ENCODE measurements at places on chromosomes 12 and 14.

GRCh38 chr14:67225523-67225922 lies 15.7 kb upstream of the PALS1 start:
- DNase-seq, result no peak

DNA sequence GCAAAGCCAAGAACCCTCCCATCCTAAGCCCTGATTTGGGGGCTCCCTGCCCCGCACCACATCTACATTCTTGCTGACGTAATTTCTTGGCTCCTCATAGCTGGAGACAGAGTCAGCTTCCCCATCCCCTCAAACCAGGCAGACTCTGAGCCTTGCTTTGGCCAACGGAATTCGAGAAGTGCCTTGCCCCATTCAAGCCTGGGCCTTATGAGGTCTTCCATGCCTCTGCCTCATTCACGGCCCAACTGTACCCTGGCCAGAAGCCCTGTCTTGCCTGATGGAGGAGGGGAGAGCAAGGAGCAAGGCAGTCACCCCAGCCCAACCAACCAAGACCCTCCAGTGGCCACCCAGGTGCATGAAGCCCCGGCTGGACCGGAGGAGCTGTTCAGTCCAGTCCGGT lies 164.1 kb downstream of the PIWIL1 start:
- DNase-seq, result no peak

DNA sequence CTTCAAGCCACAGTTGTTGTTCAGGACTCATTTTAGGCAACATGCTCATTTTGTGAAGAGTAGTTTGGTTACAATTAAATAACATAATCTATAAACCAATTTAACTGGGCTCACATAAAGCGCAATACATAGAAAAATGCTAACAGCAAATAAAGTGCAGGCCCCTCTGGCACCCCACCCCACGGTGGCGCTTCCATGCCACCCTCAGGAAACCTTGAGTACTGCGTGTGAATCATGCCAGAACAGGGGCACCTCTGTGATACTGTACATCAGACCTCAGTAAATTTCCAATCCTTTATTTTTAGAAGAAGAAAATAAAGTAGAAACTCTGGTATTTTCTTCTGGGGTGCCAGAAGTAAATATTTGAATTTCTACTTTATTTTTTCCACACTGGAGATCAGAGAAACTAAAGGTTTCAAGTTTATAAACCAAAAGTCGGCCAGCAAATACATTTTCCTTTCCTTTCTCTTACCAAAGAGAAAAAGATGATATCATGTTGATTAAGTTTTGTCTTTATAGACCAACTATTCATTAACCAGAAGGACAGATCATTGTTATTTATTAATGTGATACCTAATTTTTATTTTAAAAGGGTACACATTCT lies 316.8 kb downstream of the PAWR start:
- DNase-seq, result no peak

- DNase-seq, result no peak
Measured at GRCh38 chr14:99649219-99649618, 4.3 kb downstream of the HHIPL1 start.

GRCh38 chr12:89351489-89352241 lies 636 bp downstream of the DUSP6 start:
- peak; percentile 17 for DNase-seq

GRCh38 chr12:583251-583869 lies 79.9 kb downstream of the NINJ2 start:
- no peak for DNase-seq

DNA sequence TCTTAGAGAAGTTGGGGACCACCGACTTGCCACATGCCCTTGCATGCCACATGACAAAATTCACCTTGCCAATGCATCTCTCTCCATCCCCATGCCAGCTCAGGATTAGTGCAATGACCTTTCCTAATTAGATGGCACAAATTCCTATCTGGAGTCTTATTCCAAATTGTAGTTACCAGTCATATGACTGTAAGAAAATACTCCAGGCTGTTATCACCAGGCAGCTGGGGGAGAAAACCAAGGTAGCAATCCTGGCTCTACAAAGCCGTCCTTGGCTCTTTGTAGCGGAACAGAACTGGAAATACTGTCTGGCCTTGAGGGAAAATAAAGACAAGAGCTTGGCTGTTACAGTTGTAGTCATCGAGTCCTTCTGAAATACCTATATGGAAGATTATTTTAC lies 208.5 kb upstream of the DIO2 start:
- no peak for DNase-seq

DNA sequence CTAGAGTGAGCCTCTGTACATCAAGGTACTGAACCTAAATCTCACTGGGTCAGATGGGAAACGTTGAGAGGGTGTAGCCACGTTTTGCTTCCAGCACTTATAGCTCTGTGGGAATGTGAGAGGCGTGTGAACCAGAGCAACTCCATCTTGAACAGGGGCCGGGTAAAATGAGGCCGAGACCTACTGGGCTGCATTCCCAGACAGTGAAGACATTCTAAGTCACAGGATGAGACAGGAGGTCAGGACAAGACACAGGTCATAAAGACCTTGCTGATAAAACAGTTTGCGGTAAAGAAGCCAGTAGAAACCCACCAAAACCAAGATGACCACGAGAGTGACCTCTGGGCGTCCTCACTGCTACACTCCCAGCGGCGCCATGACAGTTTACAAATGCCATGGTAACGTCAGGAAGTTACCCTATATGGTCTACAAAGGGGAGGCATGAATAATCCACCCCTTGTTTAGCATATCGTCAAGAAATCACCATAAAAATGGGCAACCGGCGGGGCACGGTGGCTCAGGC lies 63.4 kb upstream of the NCOR2 start:
- no peak for DNase-seq

GRCh38 chr12:60168441-60168840 lies 572.6 kb downstream of the SLC16A7 start:
- no peak for DNase-seq

GRCh38 chr14:92254786-92255185 lies 68.2 kb upstream of the SLC24A4 start:
- no peak for DNase-seq

- no peak for DNase-seq
Measured at GRCh38 chr14:47675466-47676314, at the start of gene MDGA2. MDGA2 (minus strand) TSS chr14:47675605.

DNA sequence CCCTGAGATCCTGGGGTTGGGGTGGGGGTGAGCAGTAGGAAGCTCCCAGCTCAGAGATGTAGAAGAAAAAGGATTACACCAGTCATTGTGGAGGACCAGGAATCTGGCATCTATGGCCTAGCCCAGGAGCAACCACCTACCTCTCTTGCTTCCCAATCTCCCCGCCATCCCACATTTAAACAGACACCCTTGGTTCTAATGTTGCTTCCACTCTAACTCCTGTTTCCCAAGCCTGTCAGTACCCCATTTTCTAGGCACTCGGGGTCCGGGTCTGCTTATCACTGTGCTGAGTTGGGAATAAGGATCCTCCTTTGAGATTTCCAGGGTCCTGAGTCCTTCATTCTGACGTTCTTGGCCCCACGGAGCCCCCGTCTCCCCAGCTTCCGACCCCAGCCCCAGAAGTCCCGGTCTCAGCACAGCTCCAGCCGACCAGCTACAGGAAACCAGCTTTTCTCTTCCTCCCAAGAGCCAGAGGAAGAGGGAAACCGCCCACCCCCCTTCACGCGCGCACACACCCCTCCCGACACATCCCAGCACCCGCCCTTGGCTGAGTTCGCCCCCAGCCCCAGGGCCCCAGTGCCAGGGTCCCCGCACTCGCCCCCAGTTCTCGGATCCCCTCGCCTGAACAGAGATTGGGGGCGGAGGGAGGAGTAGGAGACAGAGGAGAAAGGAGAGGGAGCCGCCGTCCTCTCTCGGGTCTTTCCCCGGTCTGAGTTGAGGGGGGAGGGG lies 1.2 kb downstream of the ITGA5 start:
- DNase-seq, result no peak

- no peak for DNase-seq
Measured at GRCh38 chr12:79927772-79928474, 7.0 kb downstream of the PPP1R12A start.

- DNase-seq, result no peak
Measured at GRCh38 chr14:101561145-101561896, at the start of gene DIO3. DIO3 (plus strand) TSS chr14:101561495.

DNA sequence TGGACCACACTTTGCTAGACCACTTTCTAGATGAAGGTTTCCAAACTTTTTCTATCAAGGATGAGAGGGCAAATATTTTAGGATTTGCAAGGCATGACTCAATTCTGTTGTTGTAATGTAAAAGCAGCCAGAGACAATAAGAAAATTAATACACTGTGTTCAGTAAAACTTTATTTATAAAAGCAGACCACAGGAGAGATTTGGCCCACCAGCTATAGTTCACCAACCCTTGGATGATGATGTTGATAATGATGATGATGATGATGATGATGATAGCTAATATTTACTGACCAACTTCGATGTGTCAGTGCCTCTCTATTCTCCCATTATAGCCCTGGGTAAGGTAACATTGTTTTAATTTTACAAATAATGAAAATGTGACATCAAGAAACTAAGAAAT lies 156.5 kb downstream of the BTG1 start:
- DNase-seq, result no peak

- no peak for DNase-seq
Measured at GRCh38 chr12:92259696-92260251, 114.1 kb upstream of the BTG1 start.

DNA sequence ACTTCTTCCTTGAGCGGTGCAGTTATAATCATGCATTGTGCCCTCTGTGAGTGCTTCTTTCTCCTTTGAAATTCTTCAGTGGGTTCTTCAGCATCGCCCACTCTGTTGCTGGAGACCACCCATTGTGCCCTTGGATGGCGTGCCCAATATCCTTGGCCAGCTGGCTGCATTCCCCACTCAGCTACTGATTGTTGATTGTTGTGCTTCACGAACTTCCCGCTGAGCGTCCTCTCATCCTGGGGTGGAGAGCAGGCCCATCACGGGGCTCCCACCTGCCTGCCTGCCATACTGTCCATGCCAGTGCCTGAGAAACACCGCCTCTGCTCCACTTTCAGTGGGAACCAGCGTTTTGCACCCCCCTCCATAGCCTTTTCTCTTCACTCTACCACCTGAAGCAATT lies 8.6 kb upstream of the SSTR1 start:
- DNase-seq, result no peak

GRCh38 chr14:57085043-57085442 lies 183.7 kb downstream of the EXOC5 start:
- DNase-seq, result no peak

GRCh38 chr14:95544588-95544987 lies 9.7 kb downstream of the GLRX5 start:
- DNase-seq, result no peak

DNA sequence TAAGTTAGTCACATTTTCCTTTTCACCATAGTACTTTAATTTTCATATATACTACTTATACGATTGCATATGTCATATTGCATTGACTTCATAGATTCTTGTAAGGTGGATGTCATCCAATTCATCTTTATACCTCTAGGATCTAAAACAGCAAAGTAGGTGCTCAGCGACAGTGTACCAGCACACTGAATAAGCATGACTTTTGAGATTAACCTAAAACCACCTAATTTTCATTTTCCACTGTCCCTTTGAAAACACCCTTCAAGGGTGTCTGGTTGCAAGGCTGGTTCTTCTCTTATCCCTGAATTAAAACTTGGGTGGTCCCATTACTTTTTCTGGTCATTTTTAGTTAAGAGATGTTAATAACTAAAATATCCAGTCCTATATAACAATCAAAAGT lies 4.4 kb downstream of the GPR19 start:
- no peak for DNase-seq

- no peak for DNase-seq
Measured at GRCh38 chr12:118900993-118901392, 80.3 kb upstream of the SRRM4 start.

Measured in stimulated activated CD8-positive, alpha-beta memory T cell treated with anti-CD3 and anti-CD28 coated beads, Interleukin-15, amount 100 ng/mL, for 24 hours (primary cell).